ENCODE measurements at places on chromosomes 13 and 19.

DNA sequence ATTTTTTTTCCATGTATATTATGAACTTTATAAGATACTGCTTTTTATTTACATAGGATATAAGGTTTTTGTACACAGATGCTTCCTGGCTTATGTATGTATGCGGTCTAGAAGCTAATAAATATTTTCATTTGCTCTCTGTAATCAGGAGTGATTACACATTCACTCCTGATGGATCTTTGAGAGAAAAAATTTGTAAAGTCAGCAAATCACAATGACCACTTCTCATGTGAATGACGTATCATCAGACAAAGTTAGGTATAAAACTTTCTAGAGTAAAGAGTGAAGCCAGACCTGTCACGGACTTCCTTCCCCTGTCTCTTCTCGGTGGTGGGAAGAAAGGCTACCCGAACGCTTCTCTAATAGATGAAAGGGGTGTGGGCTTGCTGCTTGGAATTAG lies 31.1 kb downstream of the DPY19L3 start:
- no peak for DNase-seq

DNA sequence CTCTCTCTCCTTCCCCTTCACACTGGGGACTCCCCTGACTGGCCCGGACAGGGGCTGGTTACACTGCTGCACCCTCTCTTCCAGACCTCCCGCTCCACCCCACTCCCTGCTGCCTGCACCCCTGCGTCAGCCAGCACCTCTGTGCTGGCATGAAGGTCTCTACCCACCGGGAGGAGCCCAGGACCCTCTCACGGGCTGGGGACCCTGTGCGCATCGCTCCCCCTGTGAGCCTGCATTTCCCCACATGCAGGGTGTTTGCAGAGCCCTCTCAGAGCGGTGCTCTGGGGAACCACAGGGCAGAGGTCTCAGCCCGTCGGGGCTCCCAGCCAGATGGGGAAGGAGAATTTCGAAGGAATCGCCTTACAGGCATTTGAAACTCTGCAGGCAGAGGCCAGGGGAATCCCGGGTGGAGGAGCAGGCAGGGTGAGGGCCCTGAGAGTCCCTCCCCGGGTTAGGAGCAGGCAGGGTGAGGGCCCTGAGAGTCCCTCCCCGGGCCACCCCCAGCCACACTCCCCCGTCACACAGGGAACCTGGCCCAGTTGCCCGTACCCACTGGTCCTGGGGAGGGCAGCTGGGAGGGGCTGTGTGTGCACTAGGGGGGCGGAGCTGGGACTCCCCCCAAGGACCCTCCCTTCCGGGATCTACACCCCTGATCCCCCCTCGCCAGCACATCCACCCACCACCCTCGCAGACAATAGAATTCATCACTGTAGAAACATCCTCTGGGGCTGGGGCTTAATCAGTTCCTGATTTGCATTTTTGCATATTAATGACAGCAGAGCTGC lies 16.3 kb upstream of the TCF3 start:
- DNase-seq, result no peak

DNA sequence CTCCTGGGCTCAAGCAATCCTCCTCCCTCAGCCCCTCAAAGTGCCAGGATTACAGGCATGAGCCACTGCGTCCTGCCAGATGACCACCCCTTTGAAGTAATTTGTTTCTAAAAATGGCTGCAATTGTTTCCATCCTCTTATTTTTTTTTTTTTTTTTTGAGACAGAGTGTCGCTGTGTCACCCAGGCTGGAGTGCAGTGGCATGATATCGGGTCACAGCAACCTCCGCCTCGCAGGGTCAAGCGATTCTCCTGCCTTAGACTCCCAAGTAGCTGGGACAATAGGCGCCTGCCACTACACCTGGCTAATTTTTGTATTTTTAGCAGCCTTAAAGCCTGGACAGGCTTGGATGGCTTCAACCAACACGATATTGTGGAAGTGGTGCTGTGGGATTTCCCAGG lies 22.3 kb upstream of the DPP9 start:
- no peak for DNase-seq

- no peak for DNase-seq
These were observed 992.2 kb upstream of the PCDH20 start for GRCh38 chr13:62407871-62408270.

- no peak for DNase-seq
These were observed 496 bp downstream of the ZNF574 start for GRCh38 chr19:42076380-42076944.

- no peak for DNase-seq
These were observed 13.4 kb downstream of the UBXN6 start for GRCh38 chr19:4443966-4444764.

GRCh38 chr13:87331178-87331577 lies 340.0 kb upstream of the SLITRK5 start:
- peak; percentile 1 for DNase-seq

GRCh38 chr13:113638806-113639205 lies 19.2 kb downstream of the ATP4B start:
- no peak for DNase-seq

GRCh38 chr13:74132152-74132775 lies 1.9 kb downstream of the KLF12 start:
- DNase-seq, result peak; percentile 25

GRCh38 chr13:59458908-59459579 lies 704.7 kb downstream of the DIAPH3 start:
- peak; percentile 87 for DNase-seq

GRCh38 chr13:44685641-44686040 lies 109.5 kb upstream of the TSC22D1 start:
- DNase-seq, result peak; percentile 54

- no peak for DNase-seq
These were observed 263.1 kb downstream of the ZNF536 start for GRCh38 chr19:30634996-30635975.

- DNase-seq, result no peak
These were observed 3.0 kb downstream of the TMTC4 start for GRCh38 chr13:100671389-100672182.

DNA sequence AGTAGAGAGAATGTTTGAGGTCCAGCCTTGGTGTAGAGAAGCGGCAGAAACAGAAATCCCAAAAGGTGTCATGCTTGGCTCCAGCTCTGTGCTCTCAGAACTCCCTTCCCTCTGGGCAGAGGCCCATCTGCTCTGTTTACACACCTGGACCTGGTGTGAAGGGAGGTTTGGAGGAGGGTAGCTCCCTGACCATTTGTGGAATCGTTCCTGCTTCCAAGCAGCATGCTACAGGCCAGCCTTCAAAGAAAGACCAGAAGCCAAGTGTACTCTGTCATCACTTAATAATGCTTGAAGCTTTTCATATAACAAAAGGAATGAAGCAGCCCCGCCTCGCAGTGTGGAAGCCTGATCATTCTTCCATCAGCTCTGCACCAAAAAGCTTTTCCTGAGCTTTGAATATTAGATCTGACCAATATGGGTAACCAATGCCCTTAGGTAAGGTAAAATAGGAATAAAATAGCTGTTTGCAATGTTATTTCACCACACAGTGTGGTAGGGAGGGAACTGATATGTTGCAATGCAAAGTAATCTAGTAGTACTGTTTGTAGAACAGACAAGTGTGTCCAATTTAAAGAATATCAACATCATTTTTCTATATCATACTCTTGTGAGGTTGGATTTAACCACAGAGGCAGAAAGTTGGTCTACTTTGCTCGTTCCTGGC lies 63.3 kb downstream of the ZIC5 start:
- no peak for DNase-seq
